ENCODE measurements at places on chromosomes 3 and 15. TPM values are rescaled to one million over a fixed set of nuclear protein-coding genes. Genes with fewer than 3 reads are reported as not detected.

Gene SOX14
- not detected for total RNA-seq

Gene TARS3
- 12.6 TPM for total RNA-seq

DNA sequence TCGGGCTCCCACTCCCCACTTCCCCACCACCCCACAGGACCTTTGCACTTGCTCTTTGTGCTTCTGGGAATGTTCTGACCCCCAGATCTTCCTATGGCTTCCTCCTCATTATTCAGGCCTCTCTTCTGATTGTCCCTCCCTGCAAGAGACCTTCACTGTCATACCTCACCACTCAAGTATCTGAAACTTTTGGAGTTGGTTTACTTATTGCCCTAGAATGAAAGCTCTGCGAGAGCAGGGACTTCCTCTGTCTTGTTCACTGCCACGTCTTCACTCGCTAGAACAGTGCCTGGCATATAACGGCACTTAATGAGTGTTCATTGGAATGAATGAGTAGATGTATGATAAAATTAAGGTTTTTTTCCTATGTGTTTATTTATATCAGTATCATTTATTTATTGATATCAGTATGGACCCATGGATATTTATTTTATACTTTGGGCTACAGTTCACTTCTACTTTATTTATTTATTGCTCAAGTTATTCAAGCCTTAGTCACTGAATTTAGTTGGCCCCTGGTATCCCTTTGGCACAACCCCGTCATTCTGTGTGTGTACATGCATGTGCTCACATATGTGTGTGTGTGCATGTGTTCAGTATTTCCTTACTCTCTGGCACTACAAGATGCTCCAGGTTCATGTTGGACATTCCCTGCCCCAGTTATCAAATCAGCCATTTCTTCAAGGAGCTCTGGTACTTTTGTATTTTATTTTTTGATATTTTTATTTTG is 197.6 kb downstream of the THSD4 start:
- H3K4me3 ChIP-seq, result no peak overlapping the region
- H3K27ac ChIP-seq, result no peak overlapping the region
- peaks cover 2% of the 10 kb centered on the region for H3K36me3 ChIP-seq
- no peaks in the 10 kb centered on the region for H3K4me1 ChIP-seq

Gene RASL12
- not detected for total RNA-seq

- no peaks in the 10 kb centered on the region for H3K36me3 ChIP-seq
- no peaks in the 10 kb centered on the region for H3K4me1 ChIP-seq
- H3K4me3 ChIP-seq, result no peak overlapping the region
These were observed 133.8 kb upstream of the RARB start for GRCh38 chr3:25294169-25294805.

Gene SEMA6D
- not detected for total RNA-seq

DNA sequence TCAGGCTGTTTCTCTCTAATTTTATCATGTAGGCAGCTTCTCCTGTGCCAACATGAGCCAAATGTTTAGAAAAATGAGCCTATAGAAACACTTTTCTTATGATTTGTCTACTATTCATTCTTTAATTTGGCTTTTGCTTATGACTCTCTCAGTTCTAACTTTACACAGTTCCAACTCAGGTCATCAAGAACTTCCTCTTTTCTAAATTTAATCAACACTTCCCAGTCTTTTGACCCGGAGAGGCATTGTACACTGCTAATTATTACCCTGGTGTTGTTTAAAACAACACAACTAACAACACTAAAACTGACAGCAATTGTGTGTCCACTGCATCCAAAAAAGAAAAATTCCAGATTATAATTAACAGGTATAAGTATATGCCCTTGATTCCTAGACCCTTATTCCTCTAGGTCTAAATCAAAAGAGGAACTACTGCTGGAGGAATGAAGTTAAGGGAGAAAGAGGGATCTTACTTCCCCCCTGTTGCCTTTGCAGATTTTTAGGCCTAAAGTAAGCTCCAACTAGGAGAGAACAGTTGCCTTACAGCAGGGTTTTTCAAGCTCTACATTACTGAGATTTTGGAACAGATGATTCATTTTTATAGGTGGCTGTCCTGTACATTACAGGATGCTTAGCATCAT is 332.2 kb upstream of the GOLIM4 start:
- no peaks in the 10 kb centered on the region for H3K27me3 ChIP-seq
- H3K4me1 ChIP-seq, result no peaks in the 10 kb centered on the region
- no peak overlapping the region for H3K4me3 ChIP-seq
- no peak overlapping the region for H3K27ac ChIP-seq

DNA sequence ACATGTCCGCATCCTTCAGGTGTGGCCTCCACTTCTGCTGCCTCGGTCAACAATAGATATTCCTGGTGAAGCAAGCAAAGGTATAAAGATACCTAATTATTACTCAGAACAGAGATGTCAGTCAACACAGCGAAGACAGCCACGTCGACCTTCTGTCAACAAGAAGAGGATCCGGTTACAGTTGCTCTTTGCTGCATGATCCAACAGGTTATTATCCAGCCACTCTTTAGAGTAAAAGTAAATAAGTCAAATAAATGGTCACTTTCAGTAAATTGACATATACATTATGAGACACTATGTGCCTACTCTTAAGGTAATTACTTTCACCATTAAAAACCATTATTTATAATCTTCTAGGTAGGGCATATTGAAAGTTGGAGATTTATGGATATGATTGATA is 356.8 kb upstream of the ATP11B start:
- H3K27ac ChIP-seq, result no peak overlapping the region
- no peaks in the 10 kb centered on the region for H3K4me1 ChIP-seq
- H3K27me3 ChIP-seq, result peaks cover 5% of the 10 kb centered on the region

Gene NOX5
- not detected for total RNA-seq

DNA sequence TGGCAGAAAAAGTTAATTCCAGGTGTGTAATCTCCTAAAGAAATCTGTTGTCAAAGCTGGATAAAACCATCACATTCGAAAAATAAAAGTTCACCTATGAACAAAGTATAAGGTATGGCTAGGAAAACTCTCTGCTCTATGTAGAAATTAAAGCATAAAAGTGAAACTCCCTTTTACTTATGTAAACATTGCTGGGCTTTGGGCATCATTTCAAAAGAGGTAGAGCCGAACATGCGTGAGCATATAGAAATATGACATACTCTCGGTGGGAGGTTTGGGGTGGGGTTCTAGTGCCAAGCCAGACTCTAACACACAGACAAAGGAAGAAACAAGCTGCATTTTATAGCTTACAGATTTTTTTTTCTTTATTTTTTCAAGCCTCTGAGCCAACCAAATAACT is 306.8 kb upstream of the ATP11B start:
- no peaks in the 10 kb centered on the region for H3K4me1 ChIP-seq
- H3K27me3 ChIP-seq, result no peaks in the 10 kb centered on the region
- no peak for DNase-seq
- H3K36me3 ChIP-seq, result no peaks in the 10 kb centered on the region

DNA sequence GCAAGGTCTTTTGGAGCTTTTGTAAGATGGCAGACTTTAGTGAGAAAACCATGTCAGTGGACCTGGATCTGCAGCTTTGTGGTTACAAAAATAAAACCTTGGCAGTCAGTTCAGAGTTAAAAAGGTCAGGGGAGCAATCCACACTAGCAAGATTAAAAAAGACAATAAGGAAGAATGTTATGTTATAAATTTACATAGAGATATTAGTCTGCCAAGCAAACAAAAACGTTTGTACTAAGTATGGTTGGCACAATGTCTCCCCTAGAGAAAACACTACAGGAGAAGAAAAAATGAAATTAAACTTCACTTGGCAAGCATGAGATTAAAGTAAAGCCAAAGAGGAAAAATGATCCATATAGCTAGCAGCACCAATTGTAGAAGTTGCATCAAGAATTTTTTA is 205.0 kb downstream of the LSAMP start:
- no peaks in the 10 kb centered on the region for H3K27me3 ChIP-seq
- H3K4me3 ChIP-seq, result no peak overlapping the region
- DNase-seq, result no peak
- no peaks in the 10 kb centered on the region for H3K4me1 ChIP-seq
- H3K36me3 ChIP-seq, result no peaks in the 10 kb centered on the region

Gene SI
- total RNA-seq, result not detected

Gene ZFYVE19
- 29.8 TPM for total RNA-seq

DNA sequence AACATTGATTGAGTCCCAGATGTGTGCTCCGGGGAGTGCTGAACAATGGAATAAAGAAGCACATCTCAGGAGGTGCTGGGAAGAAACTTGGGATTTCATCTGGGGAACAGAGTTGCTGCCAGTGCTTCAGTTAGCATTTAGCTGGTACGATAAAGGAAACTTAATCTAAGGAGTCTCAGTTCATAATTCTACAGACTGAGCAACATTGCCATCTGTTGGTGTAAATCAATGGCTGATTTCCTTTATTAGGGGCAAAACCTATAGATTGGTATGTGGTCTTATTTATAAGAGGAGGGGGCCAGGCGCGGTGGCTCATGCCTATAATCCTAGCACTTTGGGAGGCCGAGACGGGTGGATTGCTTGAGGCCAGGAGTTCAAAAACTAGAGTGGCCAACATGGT is 8.9 kb downstream of the MKRN2OS start:
- no peak overlapping the region for H3K27ac ChIP-seq
- H3K36me3 ChIP-seq, result peaks cover 6% of the 10 kb centered on the region
- H3K4me3 ChIP-seq, result no peak overlapping the region
- no peak for DNase-seq

DNA sequence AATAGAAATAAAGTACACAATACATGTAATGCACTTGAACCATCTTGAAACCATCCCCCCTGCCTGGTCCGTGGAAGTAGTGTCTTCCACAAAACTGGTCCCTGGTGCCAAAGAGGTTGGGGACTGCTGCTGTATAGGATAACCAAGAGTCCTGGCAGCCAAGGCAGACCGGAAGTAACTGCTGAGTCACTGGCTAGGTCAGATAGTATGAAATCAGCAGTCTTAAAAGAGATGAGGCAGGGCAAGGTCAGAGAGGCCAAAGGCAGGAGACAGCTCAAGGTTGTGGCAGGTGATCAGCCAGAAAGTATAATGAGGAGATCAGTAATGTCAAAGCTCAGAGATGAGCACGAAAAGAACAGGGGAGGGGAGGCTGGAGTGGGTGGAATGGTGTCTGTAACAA is 60.2 kb downstream of the MAP3K13 start:
- DNase-seq, result no peak
- H3K36me3 ChIP-seq, result no peaks in the 10 kb centered on the region
- H3K4me1 ChIP-seq, result no peaks in the 10 kb centered on the region
- H3K4me3 ChIP-seq, result no peak overlapping the region

- H3K27ac ChIP-seq, result peak within 1 kb of the TSS; percentile 27
- peaks cover 4% of the 10 kb centered on the region for H3K36me3 ChIP-seq
- DNase-seq, result peak; percentile 83
- H3K4me3 ChIP-seq, result peak within 1 kb of the TSS; percentile 80
- peaks cover 13% of the 10 kb centered on the region for H3K27me3 ChIP-seq
These were observed at the start of gene IDH2 for GRCh38 chr15:90101969-90102890. Gene IDH2, minus strand, starts transcription at chr15:90102468. Its CDS starts 78 bp downstream, at chr15:90102390.

- H3K36me3 ChIP-seq, result peaks cover 2% of the 10 kb centered on the region
- H3K4me3 ChIP-seq, result no peak overlapping the region
- H3K27me3 ChIP-seq, result no peaks in the 10 kb centered on the region
- DNase-seq, result no peak
- H3K4me1 ChIP-seq, result peaks cover 31% of the 10 kb centered on the region
These were observed 30.5 kb upstream of the SRP14 start for GRCh38 chr15:40069178-40070165.

DNA sequence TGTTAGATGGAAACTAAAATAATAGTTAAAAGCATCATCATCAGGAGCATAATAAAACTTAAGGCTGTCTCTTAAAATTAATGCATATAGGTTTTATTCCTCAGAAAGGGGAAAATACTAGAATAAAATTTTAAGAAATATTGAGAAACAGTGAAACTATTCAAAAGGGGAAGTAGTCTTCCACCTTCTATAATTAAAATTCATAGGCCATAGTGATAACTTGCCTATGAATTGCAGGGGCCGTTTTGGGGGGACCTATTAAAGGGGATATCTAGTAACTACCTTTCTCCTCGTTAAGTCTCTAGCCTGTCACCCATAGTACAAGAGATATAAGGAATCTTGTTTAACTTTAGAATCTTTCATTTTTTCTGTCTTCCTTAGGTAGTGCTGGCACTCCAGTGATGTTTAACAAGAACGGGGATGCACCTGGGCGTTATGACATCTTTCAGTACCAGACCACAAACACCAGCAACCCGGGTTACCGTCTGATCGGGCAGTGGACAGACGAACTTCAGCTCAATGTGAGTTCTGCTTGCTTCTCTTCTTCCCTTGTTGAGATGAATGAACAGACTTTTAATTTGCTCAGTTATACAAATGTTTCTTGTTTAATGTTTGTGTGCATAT is 600.4 kb downstream of the GRM7 start:
- no peak for DNase-seq
- no peak overlapping the region for H3K27ac ChIP-seq
- H3K4me3 ChIP-seq, result no peak overlapping the region
- no peaks in the 10 kb centered on the region for H3K27me3 ChIP-seq
- no peaks in the 10 kb centered on the region for H3K36me3 ChIP-seq
- no peaks in the 10 kb centered on the region for H3K4me1 ChIP-seq

DNA sequence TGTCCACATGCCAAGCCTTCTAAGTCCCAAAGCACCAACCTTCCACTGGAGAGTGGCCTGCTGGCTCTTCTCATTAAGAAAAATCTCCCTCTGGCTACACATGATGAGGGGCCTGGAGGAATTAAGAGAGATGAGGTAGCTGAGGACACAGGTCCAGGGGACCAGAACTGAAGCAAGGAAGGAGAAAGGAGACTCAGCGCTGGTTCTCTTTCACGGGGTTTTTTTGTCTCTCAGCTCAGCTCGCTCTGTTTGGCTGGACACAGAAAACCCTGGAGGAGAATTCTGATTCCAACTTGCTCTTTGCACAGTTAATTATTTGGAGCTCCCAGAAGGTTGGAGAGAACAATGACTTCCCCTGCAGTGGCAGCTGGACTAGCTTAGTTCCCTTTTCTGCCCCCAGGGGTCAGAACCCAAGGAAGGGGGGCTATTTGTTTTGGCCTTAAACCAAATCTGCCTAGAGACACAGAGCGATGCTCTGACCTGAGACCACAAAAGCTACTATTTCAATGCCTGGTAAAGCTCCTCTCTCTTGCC is 507.6 kb downstream of the FHIT start:
- H3K4me1 ChIP-seq, result peaks cover 8% of the 10 kb centered on the region
- no peaks in the 10 kb centered on the region for H3K27me3 ChIP-seq
- H3K36me3 ChIP-seq, result no peaks in the 10 kb centered on the region
- no peak overlapping the region for H3K4me3 ChIP-seq

DNA sequence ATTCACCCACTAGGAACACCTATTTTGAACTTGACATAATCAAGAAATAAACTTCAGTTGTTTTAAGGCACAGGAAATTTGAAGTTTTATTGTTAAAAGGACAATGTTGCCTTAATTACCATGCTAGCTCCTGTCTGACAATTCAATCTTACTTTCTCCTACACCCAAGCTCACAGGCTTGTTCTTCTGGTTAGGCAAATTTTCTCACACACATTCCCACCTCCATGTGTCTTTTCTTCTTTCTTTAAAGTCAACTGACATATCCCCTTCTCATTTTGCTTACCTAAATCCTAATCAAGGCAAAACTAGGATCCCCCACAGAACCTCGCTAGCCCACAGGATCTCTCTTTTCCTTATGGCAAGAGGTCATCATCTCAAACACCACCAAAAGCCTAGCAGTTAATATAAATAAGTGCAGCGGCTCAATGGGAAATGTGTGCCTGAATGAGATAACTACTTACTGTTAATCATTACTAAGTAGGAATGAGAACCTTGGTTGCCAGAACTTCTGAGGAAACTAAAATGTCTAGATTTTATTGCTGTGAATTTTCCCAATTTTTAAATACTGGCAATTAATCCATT is 189.3 kb downstream of the PLCH1 start:
- no peaks in the 10 kb centered on the region for H3K36me3 ChIP-seq
- no peak overlapping the region for H3K27ac ChIP-seq
- H3K4me1 ChIP-seq, result peaks cover 34% of the 10 kb centered on the region
- H3K27me3 ChIP-seq, result no peaks in the 10 kb centered on the region
- DNase-seq, result no peak
- H3K4me3 ChIP-seq, result peak overlapping the region; percentile 10

Measured in activated T-cell treated with anti-CD3 and anti-CD28 coated beads, Interleukin-2, amount 50 U/mL, for 72 hours (primary cell).